ENCODE measurements at places on chromosomes 1 and 21. TPM values are rescaled to one million over a fixed set of nuclear protein-coding genes. Genes with fewer than 3 reads are reported as not detected.

The SPATA17 gene
- total RNA-seq: 1.4 TPM

The CFHR2 gene
- not detected for total RNA-seq

The MAEL gene
- not detected for total RNA-seq

The CHI3L2 gene
- total RNA-seq: 128 TPM

The IGSF9 gene
- total RNA-seq: not detected

The KCNT2 gene
- 4.7 TPM for total RNA-seq

The TTC39A gene
- 0.32 TPM for total RNA-seq

The RBM11 gene
- 0.13 TPM for total RNA-seq

Measured in articular chondrocyte of knee joint (primary cell).